ENCODE measurements at places on chromosomes 7 and 10.
A peak's percentile ranks its signal among the peaks of the same experiment; 100 is the strongest.

DNA sequence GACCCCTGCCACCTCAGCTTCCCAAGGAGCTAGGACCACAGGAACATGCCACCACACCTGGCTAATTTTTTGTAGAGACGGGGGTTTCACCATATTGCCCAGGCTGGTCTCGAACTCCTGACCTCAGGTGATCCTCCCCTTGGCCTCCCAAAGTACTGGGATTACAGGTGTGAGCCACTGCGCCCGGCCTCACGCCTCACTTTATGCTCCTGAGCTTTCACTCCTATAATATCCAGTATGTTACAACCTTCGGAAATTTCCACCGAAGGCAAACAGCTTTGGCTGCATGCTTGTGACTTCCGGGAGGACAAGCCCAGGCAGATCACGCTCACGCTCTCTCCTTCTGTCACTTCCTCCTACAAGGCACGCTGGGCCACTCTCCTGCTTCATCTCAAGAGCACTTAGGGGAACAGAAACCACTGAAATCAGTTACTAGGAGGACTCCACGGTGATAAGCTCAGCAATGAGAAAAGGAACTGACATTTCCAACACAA is 4.4 kb upstream of the MAD1L1 start:
- peak; percentile 14 for DNase-seq

DNA sequence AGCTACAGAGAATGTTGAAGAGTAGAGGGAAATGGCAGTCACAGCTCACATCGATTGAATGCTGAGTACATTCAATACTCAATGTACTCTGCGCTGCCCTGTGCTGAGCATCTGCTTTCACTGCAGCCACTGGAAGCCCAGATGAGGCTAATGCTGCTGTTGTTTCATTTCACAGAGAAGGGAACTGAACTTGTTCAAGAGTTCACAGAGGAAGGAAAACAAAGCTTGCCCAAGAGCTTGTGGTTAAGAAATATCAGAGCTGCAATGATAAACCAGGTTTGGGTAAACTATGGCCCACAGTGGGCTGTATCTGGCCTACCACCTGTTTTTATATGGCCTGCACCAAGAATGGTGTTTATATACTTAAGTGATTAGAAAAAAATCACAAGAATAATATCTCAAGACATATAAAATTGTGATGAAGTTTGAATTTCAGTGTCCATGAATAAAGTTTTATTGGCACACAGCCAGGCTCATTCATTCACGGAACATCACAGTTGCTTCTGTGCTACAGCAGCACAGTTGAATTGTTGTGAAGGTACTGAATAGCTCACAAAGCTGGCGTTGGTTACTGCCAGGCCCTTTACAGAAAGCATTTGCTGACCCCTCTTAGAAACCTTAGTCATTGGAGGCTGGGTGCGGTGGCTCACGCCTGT is 64.1 kb downstream of the CFAP58 start:
- no peak for DNase-seq

- DNase-seq, result no peak
Measured at GRCh38 chr7:13414661-13415107, 574.8 kb downstream of the ETV1 start.

DNA sequence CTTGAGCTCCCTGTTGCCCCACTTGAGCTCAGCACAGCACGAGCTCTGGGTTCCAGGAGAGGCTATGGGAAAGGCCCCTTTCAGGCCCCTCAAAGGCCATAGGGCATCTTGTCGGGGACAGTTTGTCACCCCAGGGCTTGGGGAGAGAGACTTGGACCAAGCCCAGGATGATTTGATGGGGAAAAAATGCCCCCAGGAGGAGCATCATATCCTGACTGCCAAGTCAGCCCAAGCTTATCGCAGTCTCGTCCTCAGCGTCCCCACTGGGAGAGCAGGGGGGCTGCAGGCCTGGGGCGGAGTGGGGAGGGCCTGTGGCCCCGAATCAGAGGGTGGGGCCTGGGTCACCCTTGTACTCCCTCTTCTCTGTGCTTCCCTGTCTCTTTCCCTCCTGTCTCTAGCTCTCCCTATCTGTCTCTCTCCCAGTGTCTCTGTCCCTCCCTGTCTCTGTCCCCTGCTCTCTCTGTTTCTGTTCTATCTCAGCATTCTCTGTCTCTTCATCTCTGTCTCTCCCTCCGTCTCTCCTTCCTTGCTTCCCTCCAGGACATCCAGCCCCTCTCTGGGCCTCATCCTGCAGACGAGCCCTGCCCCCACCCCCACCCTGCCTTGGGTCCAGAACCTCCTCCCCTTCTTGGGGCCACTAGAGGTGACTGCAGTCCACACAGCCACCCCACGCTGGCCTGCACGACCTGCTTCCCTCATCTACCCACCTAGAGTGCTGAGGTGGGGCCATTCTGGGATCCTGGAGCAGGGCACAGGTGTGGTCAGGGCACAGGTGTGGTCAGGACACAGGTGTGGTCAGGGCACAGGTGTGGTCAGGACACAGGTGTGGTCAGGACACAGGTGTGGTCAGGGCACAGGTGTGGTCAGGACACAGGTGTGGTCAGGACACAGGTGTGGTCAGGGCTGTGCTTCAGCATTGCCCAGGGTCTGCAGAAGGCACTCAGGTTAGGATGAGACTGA is 17.3 kb upstream of the GRIFIN start:
- DNase-seq, result no peak

DNA sequence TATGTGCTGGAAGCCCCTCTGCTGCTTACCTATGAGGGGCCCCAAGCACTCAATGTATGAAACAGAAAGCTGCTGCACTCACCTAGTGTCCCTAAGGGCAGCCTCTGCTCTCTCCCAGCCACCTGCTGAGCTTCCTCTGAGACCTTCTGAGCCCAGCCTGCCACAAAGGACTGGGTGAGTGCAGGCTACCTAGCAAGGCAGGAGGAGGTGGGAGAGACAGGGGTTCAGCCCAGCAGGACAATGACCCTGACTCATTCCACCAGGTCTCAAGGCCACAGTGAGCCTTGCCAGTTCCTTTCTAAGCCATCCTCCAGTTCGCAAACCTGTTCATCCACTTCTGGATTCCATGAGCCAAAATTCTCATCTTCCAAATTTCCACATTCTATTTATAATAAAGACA is 16.3 kb downstream of the VOPP1 start:
- DNase-seq, result no peak

DNA sequence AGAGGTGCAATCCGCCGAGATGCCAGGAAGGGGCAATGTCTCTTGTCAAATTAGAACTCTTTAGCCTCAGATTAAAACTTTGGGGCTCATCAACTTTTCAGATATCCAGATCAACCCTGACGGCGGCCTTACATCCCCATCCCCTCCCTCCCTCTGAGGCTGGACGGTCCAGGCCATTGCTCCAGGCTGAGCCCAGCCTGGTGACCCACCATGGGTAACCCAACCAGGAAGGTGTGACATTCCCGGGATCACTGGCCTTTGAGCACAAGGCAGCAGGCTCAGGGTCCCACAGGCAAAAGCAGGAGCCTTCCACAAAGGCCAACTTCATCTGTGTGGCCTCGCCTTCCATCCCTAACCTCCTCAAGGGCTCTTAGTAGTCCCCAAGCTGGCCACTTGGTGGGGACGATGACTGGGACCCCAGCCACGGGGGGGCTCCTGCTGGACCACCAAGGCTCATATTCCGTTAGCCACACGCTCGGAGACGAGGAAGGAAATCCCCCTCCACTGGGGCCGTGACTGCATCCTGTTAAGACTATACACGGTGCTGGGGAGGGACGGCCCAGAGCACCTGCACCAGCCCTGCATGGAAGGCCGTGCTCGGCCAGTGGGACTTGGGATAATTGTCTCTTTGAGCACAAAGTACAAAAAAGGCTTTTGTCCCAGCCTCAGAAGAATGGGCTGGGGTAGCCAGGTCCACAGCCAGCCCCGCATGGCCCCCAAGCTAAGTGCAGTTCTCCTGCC is 62.8 kb downstream of the ZRANB1 start:
- DNase-seq, result no peak

DNA sequence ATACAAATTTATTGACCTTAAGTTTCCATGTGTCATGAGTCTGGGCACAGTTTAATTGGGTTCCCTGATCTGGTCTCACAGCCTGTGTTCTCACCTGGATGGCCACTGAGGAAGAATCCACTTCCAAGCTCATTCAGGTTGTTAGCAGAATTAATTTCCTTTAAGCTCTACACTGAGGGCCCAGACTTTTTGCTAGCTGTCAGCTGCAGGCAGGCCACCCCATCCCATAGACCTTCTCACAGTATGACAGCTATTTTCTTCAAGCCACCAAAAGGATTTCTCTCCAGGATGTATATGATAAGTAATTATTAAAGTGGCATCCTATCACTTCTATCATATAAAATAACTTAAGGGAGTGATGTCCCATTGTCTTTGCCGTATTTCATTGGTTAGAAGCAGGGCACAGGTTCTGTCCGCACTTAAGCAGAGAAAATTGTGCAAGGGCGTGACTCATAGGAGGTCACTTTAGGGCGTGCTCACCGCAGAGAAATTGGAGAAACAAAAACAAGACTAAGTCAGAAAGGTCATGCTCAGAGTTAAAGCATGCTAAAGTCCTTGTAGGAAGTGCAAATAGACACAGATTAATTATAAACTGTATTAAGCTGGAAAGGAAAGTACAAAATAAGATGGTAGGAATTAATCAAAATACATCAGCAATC is 109.9 kb downstream of the AHR start:
- DNase-seq, result no peak

DNA sequence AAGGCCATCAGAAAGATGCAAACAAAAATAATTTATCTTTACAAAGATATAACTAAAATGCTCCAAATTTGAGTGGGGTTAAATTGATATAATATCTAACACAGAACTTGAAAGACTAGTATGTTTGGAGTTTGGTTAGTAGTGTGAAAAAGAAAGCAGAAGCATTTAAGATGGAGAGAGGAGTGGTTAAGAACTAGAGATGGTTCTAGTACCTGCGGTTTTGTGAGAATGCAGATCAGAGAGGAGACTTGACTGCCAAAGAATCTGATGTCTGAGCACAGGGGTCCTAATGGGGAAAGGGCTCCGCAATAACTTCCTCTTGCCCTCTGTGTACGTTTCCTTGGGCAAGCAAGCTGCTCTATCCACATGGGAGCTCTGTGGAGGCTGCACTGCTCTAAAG is 506.8 kb upstream of the COBL start:
- no peak for DNase-seq

DNA sequence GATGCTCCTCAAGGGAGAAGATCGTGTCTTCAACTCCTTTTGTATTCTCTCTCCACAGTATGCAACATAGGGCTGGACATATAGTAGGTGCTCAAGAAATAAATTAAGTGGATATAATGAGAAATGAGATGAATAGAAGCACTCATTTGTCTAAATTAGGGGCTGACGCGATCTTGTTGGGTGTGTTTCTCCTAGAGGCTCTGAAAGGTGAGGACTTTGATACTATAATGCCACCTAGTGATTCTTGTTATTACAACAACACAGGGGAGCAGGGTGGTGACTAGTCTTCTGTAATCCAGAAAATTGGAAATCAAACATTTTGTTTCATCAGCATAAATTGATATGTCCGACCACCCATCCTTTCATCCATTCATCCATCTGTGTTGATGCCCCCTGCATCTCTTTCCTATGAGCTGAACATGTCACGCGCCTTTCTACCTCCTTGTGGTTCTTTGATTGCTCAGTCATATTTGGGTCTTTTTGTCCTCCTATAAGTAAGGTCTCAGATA is 3.5 kb upstream of the CFAP58 start:
- peak; percentile 76 for DNase-seq

- DNase-seq, result no peak
Measured at GRCh38 chr7:147859033-147859432, 731.5 kb upstream of the C7orf33 start.

DNA sequence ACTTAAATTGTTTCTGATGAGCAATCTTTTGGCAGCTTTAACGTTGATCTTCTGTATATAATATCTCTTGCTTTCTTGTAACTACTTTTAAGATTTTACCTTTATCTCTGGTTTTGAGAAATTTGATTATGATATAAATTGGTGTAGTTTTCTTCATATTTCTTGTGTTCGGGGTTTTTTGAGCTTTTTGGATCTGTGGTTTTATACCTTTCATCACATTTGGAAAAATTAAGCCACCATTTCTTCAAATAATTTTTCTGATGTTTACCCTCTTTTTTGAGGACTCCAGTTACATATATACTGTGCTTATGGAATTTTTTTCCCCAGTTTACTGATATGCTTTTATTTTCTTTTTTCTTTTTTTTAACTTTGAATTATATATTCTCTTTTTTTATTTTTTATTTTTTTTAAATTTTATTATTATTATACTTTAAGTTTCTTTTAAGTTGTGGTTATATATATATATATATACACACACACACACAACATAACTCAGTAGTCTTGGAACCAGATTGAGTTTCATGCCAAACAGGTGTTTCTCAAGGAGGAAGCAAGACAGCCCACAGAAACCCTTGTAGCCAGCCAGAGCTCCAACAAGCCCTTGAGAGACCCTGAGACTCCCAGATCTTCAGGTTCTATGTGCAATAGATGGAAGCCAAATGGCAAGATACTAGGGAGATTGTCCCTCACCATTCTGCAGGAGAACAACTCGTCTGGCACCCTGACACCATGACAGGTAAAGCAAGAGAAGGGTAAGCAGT is 27.5 kb upstream of the NME8 start:
- no peak for DNase-seq

DNA sequence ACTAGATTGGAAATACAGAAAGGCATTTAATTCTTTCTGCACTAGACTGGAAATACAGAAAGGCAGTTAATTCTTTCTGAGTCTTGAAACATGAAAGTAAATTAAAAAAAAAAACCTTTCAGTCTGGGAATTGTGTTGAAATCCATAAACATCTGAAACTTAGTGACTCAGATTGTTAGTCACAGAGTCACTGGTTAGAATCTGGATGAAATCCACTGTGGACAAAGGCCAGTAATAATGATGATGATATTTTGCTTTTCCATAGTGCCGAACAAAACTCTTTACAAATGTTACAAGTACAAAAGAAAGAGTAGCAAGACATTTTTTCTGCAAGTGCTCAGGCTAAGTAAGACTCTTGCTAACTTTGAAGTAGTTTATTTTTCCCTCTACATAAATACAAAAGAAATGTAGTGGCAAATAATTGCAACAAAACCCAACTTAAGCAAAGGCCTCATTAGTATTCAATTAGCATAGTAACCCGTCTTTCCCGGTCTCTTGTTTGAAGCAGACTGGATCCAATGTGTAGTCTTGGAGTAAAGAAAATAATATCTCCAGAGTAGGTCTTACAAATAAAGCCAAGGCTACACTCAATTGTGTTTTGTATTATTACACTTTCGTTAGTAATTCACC is 5.8 kb upstream of the PRTFDC1 start:
- DNase-seq, result no peak

DNA sequence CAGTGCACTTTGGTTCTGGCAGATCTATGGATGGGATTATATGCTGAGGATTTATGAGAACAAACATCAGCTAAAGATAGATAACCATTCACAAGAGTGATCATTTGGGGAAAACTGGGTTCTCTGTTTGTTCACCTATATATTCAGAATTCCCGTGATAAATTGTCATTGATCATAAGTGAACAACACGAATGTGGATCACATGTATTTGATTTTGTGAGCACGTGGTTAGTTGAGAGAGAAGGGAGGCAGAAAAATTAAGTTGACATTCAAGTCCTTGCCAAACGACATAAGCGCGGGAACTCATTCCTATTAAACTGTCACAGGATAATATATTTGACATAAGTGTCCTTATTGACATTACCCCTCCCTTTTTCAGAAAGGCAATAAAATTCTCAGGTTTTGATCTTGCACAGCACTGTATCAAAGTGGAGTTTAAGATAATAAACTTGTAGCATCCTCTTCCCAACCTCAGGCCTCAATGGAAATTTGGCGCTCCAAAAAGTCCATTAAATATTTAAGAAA is 64.9 kb upstream of the MYO3A start:
- DNase-seq, result no peak

- no peak for DNase-seq
Measured at GRCh38 chr10:35079763-35080162, 10.4 kb downstream of the CUL2 start.
